CD8-positive, alpha-beta memory T cell (primary cell): ENCODE measurements at places on chromosomes 3 and 15. TPM values are rescaled to one million over a fixed set of nuclear protein-coding genes. Genes with fewer than 3 reads are reported as not detected.

GRCh38 chr3:82002491-82002890, 241.0 kb upstream of the GBE1 start:
- DNase-seq = no peak

DNA sequence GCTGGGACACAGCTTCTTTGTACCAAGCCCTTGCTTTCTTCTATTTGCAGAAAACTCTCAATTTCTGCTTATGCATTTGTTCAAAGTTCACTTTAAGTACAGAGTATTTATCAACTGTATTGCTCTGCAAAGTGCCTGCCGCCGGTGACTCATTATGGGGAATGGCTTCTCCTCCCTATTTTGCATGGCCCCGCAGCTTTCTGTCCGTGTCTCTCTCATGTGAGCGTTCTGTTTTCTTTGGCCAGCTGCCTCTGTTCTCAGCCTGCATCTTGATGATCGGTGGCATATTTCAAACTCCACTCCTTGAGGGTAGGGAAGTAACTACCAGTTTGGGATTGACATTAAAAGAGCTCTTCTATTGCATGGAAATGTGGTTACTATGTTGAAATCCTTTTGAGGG, 28.6 kb upstream of the ST8SIA2 start:
- no peak for DNase-seq

DNA sequence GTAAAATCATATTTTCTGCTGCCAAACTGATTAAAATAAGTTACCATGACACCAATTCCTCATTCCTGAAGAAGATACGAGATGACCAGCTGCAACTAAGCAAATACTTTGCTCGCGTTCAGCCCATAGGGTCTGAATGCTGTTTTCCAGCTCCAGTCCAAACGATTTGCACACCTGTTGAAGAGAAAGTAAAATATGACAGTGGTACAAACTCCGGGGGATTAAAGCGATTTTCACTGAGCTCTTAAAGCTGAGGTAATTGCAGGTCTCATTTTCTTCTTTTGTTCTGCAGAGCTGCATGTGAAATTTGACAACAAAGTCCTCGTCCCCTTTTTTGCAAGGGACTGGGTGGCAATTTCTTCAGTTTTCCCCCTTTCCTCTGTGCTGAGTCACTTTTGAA, 118.4 kb downstream of the NR2F2 start:
- no peak for DNase-seq

DNA sequence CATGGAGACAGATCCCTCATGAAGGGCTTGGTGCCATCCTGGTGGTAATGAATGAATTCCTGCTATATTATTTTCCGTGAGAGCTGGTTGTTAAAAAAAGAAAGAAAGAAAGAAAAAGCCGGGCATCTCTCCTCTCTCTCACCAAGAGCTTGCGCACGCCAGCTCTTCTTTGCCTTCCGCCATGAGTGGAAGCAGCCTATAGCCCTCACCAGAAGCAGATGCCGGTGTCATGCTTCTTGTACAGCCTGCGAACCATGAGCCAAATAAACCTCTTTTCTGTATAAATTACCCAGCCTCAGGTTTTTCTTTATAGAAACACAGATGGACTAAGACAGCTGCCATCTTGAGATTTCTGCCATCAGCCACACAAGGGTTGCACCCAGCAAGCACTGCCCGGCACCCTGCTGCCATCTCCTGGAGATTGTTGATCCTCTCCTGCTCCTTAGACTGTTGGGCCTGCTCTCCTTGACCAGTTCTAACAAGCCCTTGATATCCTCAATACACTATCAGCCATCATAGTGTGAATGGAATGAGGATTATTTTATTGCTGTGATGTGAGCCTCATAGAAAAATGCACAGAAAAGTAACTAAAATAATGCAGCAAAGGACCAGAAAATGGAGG, 3.5 kb upstream of the AHSG start:
- DNase-seq = no peak

DNA sequence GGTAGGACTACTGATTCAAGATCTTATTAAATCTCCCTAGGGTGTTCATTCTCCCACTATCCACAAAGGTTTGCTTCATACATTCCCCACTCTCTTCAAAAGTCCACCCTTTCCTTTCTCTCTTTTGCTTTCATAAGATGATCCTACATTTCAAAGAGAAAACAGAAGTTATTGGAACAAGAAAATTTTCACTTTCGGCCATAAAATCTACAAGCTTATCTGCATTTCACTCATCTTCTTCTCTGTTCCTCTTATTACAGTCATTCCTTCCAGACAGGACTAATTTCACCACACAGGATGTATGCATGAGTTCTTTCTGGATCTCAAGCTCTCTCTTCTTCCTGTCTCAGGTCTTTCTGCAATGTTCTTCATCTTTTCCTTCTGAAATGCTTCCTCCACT, 238.7 kb downstream of the ISL2 start:
- no peak for DNase-seq

GRCh38 chr15:91973481-91973880, 120.0 kb downstream of the SLCO3A1 start:
- DNase-seq = no peak

- no peak for DNase-seq
Measured at GRCh38 chr3:29619676-29620075, 338.8 kb downstream of the RBMS3 start.

DNA sequence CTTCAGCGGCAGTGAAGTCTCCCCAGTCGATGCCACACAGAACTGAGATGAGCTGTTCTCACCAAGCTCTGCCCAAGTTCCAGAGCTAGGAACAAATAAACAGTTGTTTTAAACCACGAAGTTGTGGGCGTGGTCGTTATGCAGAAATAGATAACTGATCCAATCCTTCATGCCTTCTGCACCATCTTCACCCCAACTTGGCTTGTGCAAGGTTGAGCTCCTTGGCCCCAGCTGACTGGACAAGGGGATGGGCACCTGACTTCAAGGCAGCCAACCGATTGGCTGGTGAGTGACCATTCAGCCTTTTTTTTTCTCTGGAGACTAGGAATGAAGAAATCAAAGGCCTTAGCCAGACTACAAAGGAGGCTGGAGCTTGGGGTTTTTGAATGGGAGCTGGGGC, 23.9 kb downstream of the LINGO1 start:
- DNase-seq = no peak

DNA sequence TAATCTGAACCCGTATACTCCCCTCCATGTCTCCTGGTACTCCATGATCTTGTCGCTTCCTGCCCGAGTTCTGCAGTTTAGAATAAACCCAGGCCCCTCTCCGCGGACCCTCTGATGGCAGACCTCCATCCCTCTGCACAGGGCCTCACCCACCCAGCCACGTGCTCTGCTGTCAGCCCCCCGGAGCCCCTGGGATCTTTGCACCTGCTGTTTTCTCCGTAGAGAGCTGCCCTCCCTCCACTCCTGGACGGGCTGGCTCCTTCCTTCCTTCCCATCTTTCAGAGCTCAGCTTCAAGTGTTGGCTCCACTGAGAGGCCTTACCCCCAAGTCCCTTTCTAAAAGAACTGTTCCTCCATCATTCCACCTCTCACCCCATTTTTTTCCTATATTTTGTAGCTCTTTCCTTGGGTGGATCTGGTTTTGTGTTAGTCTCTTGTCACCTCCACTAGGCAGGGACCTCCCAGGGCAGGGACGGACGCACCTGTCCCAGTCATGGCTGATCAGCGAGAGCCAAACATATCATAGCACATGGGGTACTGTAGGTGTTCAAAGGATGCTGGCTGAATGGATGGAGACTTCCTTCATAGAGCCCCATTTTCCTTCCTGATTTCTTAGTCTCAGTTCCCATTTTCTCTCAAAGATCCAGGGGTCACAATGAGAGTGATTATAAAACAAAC, 106.6 kb downstream of the VGLL4 start:
- no peak for DNase-seq

- DNase-seq = no peak
Measured at GRCh38 chr3:7788881-7789280, 712.7 kb upstream of the LMCD1 start.

RTP4 gene
- total RNA-seq = 3.1 TPM
